ENCODE measurements at places on chromosomes 12 and 14.
A peak's percentile ranks its signal among the peaks of the same experiment; 100 is the strongest.

DNA sequence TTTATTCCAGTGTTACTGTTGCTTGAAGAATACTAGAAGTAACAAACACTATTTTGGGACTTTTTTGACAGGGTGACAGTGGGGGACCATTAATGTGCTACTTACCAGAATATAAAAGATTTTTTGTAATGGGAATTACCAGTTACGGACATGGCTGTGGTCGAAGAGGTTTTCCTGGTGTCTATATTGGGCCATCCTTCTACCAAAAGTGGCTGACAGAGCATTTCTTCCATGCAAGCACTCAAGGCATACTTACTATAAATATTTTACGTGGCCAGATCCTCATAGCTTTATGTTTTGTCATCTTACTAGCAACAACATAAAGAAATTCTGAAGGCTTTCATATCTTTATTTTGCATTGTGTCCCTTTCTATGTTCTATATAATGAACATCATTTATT lies 44.5 kb downstream of the TMPRSS12 start:
- DNase-seq = no peak

- no peak for DNase-seq
These were observed 11.0 kb downstream of the CBLN3 start for GRCh38 chr14:24418492-24418873.

DNA sequence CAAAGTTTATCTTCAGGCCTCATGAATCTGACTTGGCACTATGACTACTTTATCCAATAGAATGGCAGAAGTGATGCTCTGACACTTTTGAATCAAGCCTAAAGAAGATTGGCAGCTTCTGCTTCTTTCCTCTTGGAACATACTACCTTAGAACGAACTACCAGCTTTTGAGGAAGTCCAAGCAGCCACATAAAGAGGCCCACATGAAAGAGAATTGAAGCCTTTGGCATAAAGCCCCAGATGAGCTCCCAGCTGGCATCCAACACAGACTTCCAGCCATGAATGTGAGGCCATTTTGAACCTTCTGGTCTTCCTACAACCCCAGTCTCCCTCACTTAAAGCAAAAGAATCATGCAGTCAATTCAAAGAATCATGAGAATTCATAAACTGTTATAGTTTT lies 65.8 kb downstream of the EEA1 start:
- no peak for DNase-seq

- no peak for DNase-seq
These were observed 3.8 kb downstream of the C14orf93 start for GRCh38 chr14:23006188-23006534.

DNA sequence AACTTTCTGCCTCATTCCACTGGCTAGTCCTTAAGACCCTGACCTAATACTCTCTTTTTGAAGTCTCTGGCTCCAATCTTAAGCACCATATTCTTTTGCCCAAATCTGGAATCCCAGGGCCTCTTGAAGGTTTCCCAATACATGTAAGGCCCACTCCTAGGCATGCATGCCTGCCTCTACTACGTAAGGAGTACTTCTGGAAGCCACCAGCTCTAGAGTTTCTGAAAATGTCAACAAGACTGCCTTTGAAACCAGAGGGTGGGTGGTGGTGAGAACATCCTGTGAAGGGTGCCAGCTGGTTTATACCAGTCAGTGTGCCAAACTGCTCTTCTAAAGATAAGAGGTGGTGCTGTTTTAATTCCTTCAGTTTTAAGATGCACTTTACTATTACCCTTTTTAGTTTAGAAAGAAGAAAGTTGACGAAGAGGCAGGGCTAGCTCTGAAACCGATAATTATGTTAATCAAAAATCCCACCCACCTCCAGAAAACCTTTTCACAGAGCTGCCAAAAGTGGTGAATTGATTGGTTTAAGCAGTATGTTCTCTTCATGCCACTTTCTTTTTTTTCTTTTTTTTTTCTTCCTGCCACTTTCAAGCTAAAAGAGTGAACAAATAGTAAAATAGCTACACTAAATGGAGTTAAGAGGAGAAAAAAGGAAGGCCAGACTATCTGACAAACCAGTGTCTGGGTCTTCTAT lies 8.7 kb upstream of the WDR89 start:
- DNase-seq = peak; percentile 28

DNA sequence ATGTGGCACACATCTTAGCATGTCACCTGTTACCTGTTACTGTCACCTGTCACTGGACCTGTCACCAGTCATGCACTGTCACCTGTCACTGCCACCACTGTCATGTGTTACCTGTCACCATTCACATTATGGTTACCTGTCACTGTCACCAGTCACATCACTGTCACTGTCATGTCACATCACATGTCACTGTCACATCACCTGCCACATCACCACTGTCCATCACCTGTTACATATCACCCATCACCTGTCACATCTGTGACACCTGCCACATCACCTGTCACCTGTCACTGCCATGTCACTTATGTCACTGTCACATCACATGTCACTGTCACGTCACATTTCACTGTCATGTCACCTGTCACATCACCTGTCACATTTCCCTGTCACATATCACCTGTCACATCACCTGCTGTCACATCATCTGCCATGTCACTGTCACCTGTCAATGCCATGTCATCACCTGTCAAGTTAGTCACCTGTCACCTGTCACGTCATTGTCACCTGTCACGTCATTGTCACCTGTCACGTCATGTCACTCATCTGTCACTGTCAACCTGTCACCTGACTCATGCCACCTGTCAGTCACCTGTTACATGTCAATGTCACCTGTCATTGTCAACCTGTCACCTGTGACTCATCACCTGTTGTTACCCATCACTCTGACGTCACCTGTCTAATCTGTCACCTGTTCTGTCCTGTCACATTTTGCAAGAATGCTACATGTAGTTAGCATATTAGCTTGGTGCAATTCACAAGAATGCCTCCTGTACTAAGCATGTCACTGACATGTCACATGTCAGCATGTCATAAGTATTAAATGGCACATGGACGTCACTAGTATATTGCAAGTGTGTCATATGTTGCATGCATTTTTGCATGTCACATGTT lies 29.0 kb upstream of the TESC start:
- DNase-seq = no peak

DNA sequence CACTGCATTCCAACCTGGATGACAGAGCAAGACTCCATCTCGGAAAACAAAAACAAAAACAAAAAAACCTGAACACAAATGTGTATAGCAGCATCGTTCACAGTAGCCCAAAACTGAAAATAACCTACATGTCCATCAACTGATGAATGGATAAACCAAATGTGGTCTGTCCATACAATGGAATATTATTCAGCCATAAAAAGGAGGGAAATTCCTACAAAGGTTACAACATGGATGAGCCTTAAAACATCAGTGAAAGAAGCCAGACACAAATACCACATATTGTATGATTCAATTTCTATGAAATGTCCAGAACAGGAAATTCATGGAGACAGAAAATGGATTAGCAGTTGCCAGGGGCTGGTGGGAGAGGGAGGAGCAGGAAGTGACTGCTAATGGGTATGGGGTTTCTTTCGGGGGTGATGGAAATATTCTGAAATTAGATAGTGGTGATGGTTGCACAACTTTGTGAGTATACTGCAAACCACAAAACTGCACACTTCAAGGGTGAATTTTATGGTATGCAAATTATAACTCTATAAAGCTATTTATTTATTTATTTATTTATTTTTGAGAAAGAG lies 4.0 kb downstream of the MYL2 start:
- DNase-seq = no peak

- no peak for DNase-seq
These were observed 225.2 kb downstream of the ETNK1 start for GRCh38 chr12:22850185-22850584.

DNA sequence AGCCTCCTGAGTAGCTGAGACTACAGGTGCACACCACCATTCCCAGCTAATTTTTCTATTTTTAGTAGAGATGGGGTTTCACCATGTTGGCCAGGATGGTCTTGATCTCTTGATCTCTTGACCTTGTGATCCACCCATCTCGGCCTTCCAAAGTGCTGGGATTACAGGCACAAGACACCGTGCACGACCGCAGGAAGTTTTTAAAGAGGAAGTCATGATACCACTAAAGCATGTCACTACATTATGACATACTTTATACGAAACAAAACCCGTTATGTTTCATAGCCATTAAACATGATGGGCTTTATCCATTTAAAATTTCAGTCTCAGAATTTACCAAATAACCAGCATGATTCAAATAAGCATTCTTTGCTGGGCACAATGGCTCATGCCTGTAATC lies 83.8 kb upstream of the DUSP6 start:
- no peak for DNase-seq

DNA sequence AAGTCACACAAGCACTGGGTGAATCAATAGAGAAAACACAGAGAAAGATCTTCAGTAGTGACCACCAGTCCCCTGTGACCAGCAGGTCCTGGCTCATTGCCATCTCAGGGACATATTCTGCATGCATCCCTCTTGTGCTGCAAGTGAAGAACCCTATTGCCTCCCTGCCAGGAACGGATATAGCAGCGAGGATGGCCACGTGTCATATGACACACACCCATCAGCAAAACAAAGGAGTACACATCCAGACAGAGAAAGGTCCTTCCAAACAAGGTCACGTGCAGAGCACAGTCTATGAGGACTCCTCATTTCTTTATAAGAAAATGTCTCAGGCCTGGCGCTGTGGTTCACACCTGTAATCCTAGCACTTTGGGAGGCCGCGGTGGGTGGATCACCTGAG lies 638.4 kb downstream of the FLRT2 start:
- no peak for DNase-seq

DNA sequence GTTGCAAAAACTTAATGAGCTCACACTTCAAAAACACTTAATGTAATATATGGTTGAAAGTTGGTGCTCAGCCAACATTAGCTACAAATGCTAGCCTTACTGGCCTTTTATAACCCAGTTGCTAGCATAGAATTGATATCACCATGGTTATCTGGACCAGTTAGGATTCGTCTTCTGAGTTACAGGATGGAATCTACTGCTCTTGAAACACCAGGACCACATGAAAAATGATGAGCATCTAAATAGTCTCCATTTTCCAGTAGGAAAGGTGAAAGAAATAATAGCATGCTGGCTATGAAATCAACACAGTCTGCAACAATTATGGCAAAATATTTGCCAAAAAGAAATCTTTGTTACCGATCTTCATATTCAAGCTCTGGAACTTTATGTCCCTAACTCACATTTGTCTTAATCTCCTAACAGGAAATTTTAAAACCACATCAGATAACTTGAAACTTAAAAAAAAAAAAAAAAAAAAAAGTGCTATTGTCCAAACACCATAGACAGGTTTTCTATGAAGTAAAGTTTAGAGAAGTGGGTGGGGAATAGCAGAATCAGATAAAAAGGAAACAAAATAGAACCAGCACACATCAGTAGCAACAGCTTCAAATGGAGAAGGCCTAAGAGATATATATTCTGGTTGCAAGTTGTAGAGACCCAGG lies 12.6 kb upstream of the CD69 start:
- DNase-seq = no peak

GRCh38 chr14:105931808-105932483 lies 405.6 kb downstream of the TMEM121 start:
- DNase-seq = no peak

- no peak for DNase-seq
These were observed 48.8 kb downstream of the LRCOL1 start for GRCh38 chr12:132561427-132562156.

All from activated CD4-positive, alpha-beta T cell treated with anti-CD3 and anti-CD28 coated beads for 1 hour (primary cell).